NCI-H446 treated with DMSO at 0.1 percent for 48 hours (cell line): ENCODE measurements at places on chromosomes 16 and 17.

- no peak for DNase-seq
Observed at GRCh38 chr16:58201163-58201562, 3.3 kb upstream of the CSNK2A2 start.

DNA sequence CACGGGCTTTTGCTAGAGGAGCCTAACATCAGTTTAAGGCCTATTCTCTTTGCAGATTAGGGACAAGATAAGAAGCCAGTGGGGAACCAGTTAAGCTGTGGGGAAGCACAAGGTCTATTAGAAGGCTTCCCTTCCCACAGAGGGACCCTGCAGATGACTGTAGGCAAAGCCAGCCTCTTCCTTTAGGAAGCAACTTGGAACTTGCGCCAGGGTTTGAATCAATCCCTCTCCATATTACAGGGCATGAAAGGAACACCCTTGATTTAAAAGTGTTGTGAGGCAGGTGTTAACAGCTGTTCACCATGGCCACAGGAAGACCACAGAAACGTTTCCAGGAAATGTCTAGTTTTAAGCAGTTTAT lies 77.3 kb downstream of the RPTOR start:
- no peak for DNase-seq

DNA sequence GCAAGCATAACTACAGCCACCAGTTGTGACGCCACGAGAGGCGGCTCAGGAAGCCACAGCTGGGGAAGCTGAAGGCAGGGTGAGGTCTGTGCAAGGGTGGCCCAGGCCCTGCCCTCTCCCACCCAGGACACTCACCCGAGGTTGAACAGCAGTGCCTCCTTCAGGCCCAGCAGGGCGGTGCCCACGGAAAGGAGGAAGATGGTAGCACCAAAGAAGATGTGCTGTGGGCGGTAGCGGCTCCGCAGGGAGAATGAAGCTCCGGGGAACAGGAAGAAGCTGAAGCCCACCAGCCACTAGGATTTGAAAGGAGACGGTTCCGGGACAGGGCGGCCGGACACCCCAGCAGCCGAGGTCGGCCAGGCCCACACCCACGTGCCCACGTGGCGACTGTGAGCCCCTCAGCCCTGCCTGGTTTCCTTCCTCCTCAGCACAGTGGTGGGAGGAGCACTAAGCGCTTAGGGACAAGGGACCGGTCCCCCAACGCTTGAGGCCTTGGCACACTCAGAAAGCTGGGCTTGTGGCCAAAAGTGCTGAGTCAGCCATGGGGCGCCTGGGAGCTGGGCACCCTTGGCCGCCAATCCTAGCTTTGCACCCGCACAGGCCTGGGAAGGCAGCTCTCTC lies 11.0 kb downstream of the CYB561 start:
- peak; percentile 39 for DNase-seq

GRCh38 chr17:279331-279730 lies 73.3 kb downstream of the RPH3AL start:
- DNase-seq = no peak

DNA sequence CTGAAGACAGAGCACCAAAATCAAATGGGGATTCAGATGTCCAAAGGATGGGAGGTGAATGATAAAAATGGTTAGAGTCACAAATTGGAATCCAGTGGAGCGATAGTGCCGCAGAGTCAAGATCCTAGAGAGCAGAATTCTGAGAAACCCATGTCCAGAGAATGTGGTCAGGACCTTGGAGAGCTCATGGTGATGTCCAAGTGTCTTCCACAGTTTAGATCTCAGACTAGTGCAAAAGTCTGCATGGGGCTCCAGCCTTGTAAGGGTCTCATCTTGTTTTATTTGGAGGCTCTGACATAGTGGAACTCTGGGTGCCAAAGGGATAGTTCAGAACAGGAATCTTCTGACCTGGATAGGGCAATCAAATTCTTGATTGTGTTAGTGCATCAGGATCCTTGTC lies 245.9 kb upstream of the HSBP1 start:
- DNase-seq = no peak

- no peak for DNase-seq
Observed at GRCh38 chr17:82870541-82870940, 30.7 kb upstream of the ZNF750 start.

DNA sequence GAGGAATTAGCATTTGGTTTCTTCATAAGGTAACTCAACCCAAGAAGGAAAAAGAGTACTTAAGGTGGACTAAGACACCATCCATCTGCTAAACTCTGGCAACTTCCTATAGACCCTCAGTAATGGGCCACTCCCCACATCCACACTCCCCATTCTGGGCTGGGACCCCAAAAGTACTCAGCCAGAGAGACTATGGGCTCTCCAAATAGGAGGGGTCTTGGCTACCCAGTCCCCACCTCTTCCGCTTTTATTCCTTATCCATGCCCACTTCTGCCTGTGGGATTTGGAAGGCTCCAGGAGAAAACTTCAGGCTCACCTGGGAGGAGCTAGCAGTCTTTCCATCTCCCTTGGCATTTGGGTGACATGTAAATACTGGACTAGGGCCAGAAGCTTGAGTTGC lies 164.5 kb upstream of the CCL2 start:
- no peak for DNase-seq

- DNase-seq = no peak
Observed at GRCh38 chr16:73317321-73317857, 269.5 kb upstream of the ZFHX3 start.

- DNase-seq = no peak
Observed at GRCh38 chr17:41301204-41301790, 1.4 kb downstream of the KRTAP29-1 start.

DNA sequence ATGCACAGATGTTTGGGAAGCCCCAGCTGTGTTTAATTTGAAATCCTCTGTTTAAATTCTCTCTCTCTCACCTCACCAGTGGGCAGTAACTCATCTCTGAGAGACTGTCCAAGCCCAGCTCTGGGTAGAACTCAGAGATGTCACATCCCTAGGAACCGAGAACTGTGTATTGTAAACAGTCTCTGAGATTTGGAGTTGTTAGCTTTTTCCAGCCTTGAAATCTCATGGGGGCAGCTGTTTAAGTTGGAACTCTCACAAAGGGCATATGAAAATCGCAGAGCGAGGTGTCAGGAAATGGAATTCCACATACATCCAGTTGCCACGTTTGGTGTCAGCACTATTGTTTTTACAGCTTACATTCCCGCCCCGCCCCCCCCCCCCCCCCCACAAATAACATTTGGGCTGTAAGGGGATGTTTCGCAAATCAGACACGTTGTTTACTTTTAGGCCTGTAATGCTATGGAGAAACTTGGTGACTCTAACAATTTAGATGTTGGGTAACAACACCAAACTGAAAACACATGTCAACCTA lies 34.3 kb downstream of the VPS35L start:
- no peak for DNase-seq

DNA sequence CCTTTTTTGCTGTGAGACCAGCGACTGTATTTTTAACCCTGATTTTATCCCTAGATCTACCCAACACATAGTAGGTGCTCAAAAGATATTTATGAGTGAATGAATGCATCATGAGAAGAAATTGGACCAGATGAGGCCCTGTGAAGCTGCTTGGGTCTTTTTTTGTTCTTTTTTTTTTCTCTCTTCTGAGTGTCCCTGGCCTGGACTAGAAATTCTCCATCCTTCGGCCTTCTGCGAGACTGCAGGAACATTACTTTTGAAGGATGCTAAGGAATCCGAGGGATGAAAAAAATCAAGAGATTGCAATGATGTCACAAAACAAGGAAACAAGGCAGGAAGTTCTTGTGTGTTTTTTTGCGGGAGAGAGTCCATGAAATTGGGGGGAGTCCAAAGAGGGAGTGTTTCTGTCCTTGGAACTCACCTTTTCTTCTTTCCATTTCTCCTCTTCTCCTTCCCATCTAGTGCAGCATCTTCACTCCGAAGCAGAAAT lies 560 bp upstream of the RUSF1 start:
- DNase-seq = no peak
